HT-29 (cell line): ENCODE measurements at places on chromosomes 5 and 9. TPM values are rescaled to one million over a fixed set of nuclear protein-coding genes. Genes with fewer than 3 reads are reported as not detected.

- DNase-seq: no peak
Observed at GRCh38 chr5:1999794-2000193, 117.1 kb upstream of the IRX4 start.

DNA sequence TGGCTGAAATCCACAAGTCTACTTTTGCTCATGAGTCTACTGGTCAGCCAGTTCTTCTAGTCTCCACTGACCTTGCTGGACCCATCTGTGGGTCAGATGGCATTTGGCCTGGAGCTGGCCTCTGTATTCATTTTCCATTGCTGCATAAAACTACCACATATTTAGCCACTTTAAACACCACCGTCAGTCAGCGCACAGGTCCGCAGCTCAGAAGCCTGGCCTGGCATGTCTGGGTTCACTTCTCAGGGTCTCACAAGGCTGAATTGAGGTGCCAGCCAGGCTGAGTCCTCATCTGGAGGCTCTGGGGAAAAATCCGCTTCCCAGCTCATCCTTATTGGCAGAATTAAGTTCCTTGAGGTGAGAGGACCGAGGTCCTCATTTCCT, 54.7 kb downstream of the BARX1 start:
- no peak for DNase-seq

- DNase-seq: no peak
Observed at GRCh38 chr5:120240706-120241105, 223.4 kb upstream of the PRR16 start.

- no peak for DNase-seq
Observed at GRCh38 chr5:139984816-139985215, 58.3 kb downstream of the NRG2 start.

Gene FOXD4
- total RNA-seq: 0.31 and 0.73 TPM in 2 replicates

Gene ELOVL7
- 4.4 and 6.4 TPM in 2 replicates for total RNA-seq

DNA sequence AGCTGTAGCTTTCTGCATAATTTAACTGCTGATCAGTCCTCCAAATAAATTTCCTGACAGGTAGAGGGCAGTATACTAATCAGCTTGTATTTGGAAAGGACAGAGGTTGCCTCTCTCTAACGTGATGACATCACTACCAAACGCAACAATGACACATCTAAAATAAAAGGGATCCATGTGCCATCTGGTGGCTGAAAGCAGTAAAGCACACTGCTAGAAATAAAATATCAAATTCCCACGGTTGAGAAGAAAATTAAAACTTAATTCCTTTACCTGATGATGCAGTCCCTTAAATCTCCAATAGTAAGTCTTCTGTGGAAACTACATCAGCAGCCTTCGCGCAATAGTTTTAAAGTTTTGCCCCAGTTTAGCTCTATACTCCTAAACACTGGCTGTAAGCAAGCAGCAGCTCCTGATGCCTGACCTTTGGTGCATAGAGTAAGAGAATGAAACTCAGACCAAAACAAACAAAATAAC, 54.5 kb downstream of the DIAPH1 start:
- peak; percentile 97 for DNase-seq

DNA sequence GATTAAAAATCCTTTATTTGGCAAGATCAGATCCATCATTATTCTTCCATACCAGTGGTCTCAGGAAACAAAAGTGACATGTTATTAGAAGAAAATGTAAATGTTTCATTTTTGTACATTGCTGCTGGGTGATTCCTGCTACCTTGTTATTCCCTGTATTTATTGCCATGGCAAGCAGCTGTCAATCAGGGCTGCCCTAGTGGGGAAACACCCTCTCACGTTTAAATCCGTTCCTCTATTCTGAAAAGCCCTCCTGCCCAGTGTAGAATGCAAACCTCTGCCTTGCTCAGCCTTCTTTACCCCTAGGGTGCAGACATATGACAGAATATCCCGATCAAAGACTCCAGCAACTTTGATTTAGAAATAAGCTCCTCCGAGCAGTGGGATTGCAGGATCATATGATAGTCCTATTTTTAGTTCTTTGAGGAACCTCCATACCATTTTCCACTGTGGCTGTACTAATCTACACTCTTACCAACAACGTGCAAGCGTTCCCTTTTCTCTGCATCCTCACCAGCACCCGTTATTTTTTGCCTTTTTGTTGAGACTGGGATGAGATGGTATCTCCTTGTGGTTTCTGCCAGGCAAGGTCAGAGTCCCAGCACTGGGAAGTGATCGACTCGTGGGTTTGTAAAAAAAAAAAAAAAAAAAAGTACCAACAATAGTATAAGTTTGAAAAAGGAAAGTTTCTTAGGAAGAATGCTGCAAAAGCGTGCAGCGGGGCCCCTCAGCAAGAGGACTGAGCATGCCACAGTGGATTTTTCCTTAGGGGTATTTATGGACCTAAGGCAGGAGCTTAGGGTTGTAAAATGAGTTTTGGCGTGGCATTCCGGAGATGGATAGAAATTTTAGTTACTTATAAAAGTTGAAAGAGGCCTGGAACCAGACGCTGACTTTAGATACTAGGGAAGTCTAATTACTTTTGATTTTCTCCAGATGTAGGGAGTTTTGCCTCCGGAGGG, 66.7 kb downstream of the HRH2 start:
- DNase-seq: no peak

DNA sequence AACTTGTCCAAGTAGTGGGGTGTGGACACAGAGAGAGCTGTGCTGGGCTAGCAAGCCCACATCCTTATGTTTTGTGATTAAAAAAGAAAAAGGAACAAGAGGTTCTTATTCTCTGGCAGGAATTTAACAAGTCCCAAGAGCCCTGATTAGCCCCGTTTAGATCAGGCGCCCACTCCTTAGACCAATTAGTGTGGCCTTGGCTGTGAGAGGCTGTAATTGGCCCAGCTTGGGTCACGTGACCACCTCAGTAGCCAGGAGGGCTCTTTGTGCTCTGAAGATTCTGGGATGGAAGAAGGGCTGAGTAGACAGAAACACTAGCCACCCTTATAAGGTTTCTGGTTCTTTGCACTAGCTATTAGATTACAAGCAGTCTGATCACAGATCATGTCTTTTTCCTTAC, 31.1 kb downstream of the GCNT4 start:
- DNase-seq: no peak

DNA sequence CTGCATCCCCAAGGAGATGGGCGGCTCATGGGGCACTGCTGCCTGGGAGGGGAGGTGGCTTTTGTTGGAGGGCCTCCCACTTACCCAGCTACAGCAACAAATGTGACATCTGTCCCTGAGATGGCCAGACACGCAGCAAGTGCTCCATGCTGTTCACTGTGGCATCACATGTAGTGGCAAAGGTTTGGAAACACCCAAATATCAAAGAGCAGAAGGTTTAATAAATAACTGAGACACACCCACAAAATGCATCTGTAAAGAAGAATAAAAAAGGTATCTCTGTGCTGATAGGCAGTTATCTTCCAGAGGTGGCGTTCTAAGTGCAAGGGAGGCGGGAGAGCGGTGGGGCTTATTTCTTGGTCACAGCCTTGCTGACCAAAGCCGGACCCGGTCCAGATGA, 23.3 kb upstream of the CLPTM1L start:
- no peak for DNase-seq

DNA sequence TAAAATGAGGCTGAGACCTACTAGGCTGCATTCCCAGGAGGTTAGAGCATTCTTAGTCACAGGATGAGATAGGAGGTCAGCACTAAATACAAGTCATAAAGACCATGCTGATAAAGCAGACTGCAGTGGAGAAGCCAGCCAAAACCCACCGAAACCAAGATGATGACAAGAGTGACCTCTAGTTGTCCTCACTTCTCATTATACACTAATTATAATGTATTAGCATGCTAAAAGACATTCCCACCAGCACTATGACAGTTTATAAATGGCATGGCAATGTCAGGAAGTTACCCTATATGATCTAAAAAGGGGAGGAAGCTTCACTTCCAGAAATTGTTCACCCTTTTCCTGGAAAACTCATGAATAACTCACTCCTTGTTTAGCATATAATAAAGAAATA, 88.6 kb downstream of the PLPPR1 start:
- DNase-seq: no peak

- DNase-seq: no peak
Observed at GRCh38 chr5:153670101-153670500, 179.6 kb downstream of the GRIA1 start.

DNA sequence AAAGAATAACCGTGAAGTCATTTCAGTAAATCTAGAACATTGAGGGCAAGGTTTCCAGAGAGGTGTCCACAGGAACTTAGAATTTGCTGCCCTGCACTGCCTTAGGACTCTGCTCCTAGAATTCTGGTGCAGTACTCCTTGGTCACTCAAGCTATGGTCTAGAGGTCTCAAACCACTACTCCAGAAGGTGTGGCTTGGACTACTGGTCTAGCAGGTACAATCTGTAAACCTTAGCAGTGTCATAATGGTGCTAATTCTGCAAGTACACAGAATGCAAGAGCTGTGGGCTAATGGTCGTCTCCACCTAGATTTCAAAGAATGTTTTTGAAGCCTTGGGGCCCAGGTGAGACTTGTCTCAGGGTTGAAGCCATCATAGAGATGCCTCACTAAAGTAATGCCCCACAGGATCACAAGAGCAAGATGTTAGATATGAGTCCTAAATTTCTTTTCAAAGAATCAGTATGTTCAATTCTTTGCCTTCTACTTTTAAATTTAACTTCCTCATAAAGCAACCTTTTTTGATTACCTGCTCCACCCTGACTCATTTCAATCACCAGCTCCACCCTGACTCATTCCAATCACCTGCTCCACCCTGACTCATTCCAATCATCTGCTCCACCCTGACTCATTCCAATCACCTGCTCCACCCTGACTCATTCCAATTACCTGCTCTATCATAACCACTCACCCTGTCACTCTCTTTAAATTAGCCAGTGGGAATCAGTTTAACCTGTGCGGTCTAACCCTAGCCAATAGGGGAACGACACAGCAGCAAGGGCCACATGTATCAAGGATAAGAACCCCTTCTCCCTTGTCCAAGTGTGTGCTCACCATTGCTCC, 1111.8 kb upstream of the ACO1 start:
- peak; percentile 81 for DNase-seq

GRCh38 chr5:131814990-131815389, 18.2 kb upstream of the FNIP1 start:
- DNase-seq: peak; percentile 44

Gene HMMR
- 15.9 and 18.3 TPM in 2 replicates for total RNA-seq

DNA sequence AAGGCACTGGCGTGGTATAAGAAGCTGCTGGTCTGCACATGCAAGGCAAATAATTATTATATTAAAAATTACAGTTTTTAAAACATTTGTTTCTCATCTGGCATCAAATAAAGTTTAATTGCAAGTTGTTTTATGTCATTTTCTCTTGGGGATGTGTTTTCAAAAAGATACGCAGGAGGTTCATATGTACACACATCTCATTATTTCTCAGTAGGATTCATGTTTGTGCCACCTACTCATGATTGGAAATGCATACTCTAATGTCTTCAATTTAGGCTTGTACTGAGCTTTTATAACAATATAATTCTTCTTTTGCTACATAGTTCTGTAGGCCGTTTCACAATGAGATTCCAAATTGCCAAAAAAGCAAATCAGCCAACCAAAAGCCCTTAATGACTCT, 244.2 kb upstream of the MEF2C start:
- DNase-seq: no peak

DNA sequence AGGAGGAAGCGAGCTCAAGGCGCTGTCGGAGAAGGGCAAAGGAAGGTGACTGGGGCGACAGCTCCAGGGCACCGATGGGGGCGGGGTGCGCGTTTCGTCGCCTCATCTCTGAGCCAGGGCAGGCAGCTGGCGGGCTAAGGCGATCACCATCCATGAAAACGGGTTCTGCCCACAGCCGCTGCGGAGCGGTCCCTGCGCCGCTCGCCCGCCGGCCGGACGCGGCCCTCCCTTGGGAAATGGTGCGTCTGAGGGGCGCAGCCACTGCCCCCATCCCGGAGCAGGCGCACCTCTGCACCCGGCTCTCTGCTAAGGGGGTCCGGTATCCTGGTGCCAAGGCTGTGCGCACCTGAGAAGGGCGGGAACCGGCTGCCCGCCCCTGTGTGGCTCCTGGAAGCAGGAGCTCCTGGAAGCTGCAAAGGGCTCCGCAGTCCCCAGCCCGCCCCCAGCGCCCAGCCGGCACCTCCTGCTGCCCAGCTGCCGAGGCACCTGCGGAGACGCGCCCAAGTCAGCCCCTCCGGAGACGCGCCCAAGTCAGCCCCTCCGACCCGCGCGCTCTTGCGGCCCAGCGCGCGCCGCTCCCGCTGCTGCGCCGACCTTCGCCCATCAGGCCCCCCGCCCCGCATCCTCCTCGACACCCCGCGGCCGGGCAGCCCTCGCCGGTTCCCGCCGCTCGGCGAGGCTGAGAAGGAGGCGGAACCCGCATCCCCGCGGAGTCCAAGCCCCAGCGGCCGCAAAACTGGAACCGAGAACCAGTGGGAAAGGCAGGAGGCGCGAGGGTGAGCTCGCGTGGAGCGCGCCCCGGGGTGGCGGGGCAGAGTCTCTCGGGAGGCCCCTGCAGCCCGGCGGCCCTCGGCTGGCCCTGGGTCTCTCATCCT, 757 bp downstream of the ANKRD34B start:
- no peak for DNase-seq

GRCh38 chr9:27280860-27281259, 16.1 kb downstream of the EQTN start:
- no peak for DNase-seq
